ENCODE measurements at places on chromosomes 12 and 14. TPM values are rescaled to one million over a fixed set of nuclear protein-coding genes. Genes with fewer than 3 reads are reported as not detected.

GRCh38 chr14:73567951-73568885 is 795 bp upstream of the ACOT2 start:
- peaks cover 10% of the 10 kb centered on the region for H3K36me3 ChIP-seq
- peak overlapping the region; percentile 56 for H3K4me3 ChIP-seq
- H3K27ac ChIP-seq = peak overlapping the region; percentile 73
- H3K4me1 ChIP-seq = peaks cover 20% of the 10 kb centered on the region

Gene HSPB8
- 7.1 TPM for total RNA-seq

Gene M6PR
- 162 TPM for total RNA-seq

GRCh38 chr14:102805371-102805891 is 28.2 kb downstream of the TRAF3 start:
- peaks cover 7% of the 10 kb centered on the region for H3K36me3 ChIP-seq
- H3K4me3 ChIP-seq = no peak overlapping the region
- H3K27me3 ChIP-seq = no peaks in the 10 kb centered on the region
- no peak overlapping the region for H3K27ac ChIP-seq

DNA sequence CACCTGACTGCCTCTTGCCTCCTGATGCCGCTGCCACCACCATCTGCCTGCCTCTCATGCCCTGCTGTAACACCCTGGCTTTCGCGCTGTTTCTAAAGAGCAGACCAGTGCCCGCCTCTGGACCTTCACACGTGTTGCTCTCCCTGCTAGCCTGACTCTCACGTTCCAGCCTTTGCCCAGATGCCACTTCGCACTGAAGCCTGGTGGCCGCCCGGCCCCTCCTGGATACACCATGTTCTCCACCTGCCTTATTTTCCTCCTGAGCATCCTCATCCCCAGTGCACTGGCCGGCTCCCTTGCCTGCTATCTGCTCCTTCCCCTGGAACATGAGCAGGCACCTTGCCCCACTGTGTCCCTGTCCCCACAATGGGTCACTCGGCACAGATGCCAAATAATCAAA is 146.5 kb downstream of the PIWIL1 start:
- peaks cover 54% of the 10 kb centered on the region for H3K27me3 ChIP-seq
- H3K4me3 ChIP-seq = no peak overlapping the region
- DNase-seq = peak; percentile 64
- no peaks in the 10 kb centered on the region for H3K4me1 ChIP-seq

GRCh38 chr12:69732088-69732487 is 6.6 kb upstream of the RAB3IP start:
- DNase-seq = peak; percentile 14
- H3K4me1 ChIP-seq = peaks cover 7% of the 10 kb centered on the region
- H3K27me3 ChIP-seq = peaks cover 3% of the 10 kb centered on the region
- no peak overlapping the region for H3K4me3 ChIP-seq
- H3K36me3 ChIP-seq = no peaks in the 10 kb centered on the region

GRCh38 chr12:129558036-129558435 is 345.8 kb downstream of the TMEM132D start:
- H3K27me3 ChIP-seq = no peaks in the 10 kb centered on the region
- no peak overlapping the region for H3K4me3 ChIP-seq
- no peaks in the 10 kb centered on the region for H3K4me1 ChIP-seq

Gene CACNB3
- 8.9 TPM for total RNA-seq

GRCh38 chr14:52005625-52006024 is 16.3 kb downstream of the RTRAF start:
- H3K27ac ChIP-seq = no peak overlapping the region
- no peaks in the 10 kb centered on the region for H3K4me1 ChIP-seq
- no peaks in the 10 kb centered on the region for H3K27me3 ChIP-seq
- H3K36me3 ChIP-seq = peaks cover 92% of the 10 kb centered on the region
- no peak for DNase-seq
- no peak overlapping the region for H3K4me3 ChIP-seq

Gene NELL2
- not detected for total RNA-seq

DNA sequence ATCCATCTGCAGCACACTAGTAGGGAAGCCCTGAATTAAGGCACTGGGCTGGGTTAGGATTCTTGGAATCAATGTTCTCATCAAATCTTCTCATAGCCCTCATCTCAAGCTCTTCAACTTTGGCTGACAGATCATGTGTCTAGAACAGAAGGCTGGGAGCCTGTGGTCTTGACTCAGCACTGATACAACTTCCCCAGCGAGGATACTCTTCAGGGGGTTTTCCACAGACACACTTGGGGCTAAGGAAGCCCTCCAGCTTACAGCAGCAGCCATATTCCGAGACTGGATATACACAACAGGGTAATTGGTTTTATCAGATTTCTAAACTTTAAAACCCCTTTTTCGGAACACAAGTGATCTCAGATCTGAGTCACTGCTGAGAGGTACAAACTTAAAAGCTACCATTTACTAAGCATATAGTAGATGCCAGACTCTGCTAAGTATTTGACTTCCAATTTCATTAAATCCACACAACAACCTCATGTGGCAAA is 3.5 kb downstream of the FMNL3 start:
- H3K4me1 ChIP-seq = peaks cover 60% of the 10 kb centered on the region
- no peaks in the 10 kb centered on the region for H3K36me3 ChIP-seq
- H3K27ac ChIP-seq = peak overlapping the region; percentile 13
- no peak overlapping the region for H3K4me3 ChIP-seq
- H3K27me3 ChIP-seq = no peaks in the 10 kb centered on the region
- peak; percentile 63 for DNase-seq

Gene GALC
- 25.8 TPM for total RNA-seq

- no peaks in the 10 kb centered on the region for H3K27me3 ChIP-seq
- DNase-seq = no peak
- H3K27ac ChIP-seq = no peak overlapping the region
- no peaks in the 10 kb centered on the region for H3K4me1 ChIP-seq
- H3K36me3 ChIP-seq = peaks cover 87% of the 10 kb centered on the region
- no peak overlapping the region for H3K4me3 ChIP-seq
These were observed 38.2 kb downstream of the BAZ2A start for GRCh38 chr12:56591961-56592360.

Gene ING4
- 34.8 TPM for total RNA-seq

Gene TAS2R13
- 0.13 TPM for total RNA-seq

Gene MYH6
- not detected for total RNA-seq

DNA sequence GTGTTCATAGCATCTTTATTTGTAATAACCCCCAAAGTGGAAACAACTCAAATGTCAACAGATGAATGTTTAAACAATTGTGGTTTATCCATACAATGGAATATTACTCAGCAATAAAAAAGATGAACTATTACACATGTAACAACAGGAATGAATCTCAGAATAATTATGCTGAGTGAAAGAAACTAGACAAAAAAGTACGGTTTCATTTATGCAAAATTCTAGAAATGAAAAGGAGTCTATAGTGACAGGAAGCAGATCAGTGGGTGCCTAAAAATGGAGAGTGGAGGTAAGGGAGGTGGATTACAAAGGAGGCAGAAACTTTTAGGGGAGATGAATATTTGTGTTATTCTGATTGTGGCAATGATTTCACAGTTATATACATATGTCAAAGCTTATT is 4.8 kb downstream of the PRKCH start:
- no peak overlapping the region for H3K27ac ChIP-seq
- no peak overlapping the region for H3K4me3 ChIP-seq
- H3K36me3 ChIP-seq = no peaks in the 10 kb centered on the region
- H3K4me1 ChIP-seq = peaks cover 20% of the 10 kb centered on the region

DNA sequence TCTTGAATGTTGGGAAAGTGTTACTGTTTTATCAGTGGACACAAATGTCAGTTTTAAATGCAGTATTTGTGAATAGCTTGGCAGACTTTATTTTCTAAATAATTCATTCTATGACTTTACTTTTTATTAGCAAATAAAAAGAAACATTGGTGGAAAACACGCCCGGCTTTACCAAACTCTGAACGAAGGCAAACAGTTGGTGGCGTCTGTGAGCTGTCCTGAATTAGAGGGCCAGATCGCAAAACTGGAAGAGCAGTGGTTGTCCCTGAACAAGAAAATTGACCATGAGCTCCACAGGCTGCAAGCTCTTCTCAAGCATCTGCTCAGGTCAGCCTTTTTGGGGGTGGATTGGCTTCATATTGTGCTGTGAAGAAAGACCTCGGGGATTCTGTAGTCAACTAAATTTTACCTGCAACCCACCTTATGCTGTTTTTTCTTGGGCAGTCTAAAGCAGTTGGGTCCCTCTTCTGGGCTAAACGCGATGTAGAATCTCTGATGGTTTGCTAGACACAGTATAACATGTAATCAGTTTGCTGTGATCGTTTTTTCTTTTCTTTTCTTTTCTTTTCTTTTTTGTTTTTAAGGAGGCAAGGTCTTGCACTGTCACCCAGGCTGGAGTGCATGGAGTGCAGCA is 156.4 kb downstream of the ESR2 start:
- H3K4me3 ChIP-seq = no peak overlapping the region
- H3K27me3 ChIP-seq = no peaks in the 10 kb centered on the region
- H3K27ac ChIP-seq = no peak overlapping the region

DNA sequence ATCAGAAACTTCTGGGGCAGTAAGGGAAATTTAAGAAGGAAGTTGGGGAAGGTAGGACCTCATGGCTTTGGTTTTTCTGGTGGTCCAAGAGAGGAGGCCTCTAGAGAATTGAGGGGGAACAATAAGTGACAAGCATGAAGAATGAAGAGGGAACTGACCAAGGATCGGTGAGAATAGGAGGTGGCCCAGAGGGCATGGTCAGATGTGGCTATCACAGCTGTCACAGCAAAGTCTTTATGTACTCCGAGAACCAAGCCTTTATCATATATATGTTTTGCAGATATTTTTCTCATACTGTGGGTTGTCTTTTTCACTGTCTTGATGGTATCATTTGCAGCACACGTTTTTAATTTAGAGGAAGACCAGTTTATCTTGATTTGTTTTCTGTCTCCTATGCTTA is 64.3 kb downstream of the PPP2R5C start:
- H3K36me3 ChIP-seq = peaks cover 32% of the 10 kb centered on the region
- DNase-seq = no peak
- H3K4me3 ChIP-seq = no peak overlapping the region
- no peaks in the 10 kb centered on the region for H3K4me1 ChIP-seq
- no peaks in the 10 kb centered on the region for H3K27me3 ChIP-seq

GRCh38 chr14:97028382-97028781 is 231.2 kb downstream of the VRK1 start:
- H3K4me1 ChIP-seq = no peaks in the 10 kb centered on the region
- no peaks in the 10 kb centered on the region for H3K27me3 ChIP-seq
- H3K36me3 ChIP-seq = no peaks in the 10 kb centered on the region
- H3K4me3 ChIP-seq = no peak overlapping the region
- no peak for DNase-seq

DNA sequence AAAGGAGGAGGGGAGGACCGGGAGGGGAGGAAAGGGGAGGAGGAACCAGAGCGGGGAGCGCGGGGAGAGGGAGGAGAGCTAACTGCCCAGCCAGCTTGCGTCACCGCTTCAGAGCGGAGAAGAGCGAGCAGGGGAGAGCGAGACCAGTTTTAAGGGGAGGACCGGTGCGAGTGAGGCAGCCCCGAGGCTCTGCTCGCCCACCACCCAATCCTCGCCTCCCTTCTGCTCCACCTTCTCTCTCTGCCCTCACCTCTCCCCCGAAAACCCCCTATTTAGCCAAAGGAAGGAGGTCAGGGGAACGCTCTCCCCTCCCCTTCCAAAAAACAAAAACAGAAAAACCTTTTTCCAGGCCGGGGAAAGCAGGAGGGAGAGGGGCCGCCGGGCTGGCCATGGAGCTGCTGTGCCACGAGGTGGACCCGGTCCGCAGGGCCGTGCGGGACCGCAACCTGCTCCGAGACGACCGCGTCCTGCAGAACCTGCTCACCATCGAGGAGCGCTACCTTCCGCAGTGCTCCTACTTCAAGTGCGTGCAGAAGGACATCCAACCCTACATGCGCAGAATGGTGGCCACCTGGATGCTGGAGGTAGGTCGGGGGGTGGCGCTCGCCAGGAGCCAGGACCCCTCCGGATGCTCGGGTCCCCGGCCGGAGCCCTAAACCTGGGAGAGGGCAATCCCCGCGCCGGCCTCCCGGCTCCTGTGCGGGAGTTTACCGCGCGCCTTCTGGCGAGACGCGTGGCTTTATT is at the start of gene CCND2:
CCND2 (plus strand) TSS at position 111 of the 744 bp plus-strand sequence; CDS start at position 390, 279 bp downstream.
- no peak within 1 kb of the TSS for H3K27ac ChIP-seq
- peak within 1 kb of the TSS; percentile 10 for H3K4me3 ChIP-seq
- peaks cover 27% of the 10 kb centered on the region for H3K4me1 ChIP-seq

GRCh38 chr14:74081491-74081890 is 2.8 kb downstream of the ALDH6A1 start:
- no peak for DNase-seq
- no peak overlapping the region for H3K27ac ChIP-seq
- no peaks in the 10 kb centered on the region for H3K27me3 ChIP-seq
- H3K4me3 ChIP-seq = no peak overlapping the region
- H3K4me1 ChIP-seq = peaks cover 11% of the 10 kb centered on the region
- H3K36me3 ChIP-seq = 0 out of 2 replicates have a peak, but pooled peaks cover 2% of the 10 kb centered on the region
